ENCODE measurements at places on chromosomes 11 and 22.

DNA sequence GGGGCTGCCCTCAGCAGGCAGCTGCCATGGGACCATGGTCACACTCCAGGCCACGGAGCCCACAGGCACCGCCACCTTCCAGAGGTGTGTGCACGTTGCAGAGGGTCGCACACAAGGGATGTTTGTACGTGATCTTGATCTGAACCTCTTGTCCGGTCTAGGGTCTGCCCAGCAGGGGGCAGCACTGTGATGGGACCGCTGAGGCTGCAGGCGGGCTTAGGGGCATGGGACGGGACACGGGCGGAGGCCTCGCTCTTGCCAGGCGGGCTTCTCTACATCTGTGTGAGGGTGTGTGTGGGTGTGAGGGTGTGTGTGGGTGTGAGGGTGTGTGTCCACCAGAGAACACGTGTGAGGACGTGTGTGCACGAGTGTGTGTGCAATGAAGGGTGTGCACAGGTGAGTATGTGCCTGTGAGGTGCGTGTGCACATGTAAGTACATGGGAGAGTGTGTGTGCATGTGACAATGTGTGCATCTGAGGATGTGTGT lies 52.4 kb downstream of the CACNA1I start:
- DNase-seq, result peak; percentile 66

GRCh38 chr11:70603114-70603755 lies 204.9 kb downstream of the CTTN start:
- DNase-seq, result no peak

DNA sequence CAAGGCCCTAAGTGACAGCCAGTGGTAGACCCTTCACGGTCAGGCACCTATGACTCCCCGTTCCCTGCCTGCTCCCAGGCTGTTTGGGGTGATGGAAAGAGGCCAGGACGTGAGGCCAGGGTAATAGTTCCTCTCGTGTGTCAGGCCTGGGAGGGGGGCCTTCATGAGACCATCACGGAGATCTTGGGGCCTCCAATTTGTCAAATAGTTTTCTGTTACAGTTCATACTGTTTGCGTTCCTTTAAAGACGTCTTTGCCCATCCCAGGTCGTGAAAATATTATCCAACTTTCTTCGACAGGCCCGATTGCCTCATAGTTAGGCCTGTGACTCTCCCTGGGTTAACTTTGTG lies 62.2 kb upstream of the KCNQ1OT1 start:
- no peak for DNase-seq

GRCh38 chr11:20056950-20057943 lies 103.0 kb downstream of the DBX1 start:
- DNase-seq, result no peak

DNA sequence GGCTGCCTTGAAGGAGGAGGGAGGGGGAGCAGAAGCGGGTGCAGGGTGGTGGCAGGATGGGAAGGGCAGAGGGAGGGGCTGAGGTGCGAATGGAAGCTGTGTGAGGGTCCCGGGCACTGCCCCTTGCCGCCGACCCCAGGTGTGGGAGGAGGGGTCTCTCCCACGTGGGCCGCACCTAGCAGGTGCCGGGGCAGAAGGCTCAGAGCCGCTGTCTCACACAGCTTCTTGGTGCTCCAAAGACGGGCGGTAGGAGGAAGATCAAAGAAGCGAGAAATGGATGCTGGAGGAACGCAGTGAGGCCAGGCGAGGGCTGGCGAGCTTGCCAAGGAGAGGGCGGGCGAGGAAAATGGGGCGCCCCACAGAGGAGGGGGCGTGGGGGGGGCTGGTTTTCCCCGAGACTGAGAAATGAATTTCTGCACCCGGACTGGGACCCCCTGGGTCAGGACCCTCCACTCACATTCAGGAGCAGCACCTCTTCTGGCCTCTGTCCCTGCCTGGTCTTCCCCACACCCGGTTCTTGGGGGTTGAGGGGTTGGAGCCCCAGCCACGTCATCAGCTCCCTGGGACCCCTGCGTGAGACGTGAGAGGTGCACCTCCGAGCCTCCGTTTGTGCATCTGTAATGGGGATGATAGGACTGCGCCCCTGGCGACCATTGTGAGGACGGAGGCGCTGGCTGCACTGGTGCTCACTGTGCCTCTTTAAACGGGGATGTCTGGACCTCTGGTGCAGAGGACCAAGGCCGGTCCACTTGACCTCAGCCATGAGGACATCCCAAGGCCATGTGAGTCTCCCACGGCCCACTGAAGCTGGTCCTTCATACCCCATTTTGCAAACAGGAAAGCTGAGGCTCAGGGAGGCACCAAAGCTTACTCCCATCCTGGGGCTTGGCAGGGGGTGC lies 16.8 kb downstream of the LSP1 start:
- no peak for DNase-seq

GRCh38 chr11:115585361-115586024 lies 81.3 kb upstream of the CADM1 start:
- no peak for DNase-seq

- DNase-seq, result no peak
These were observed 58.4 kb downstream of the NTM start for GRCh38 chr11:131428853-131429252.

GRCh38 chr22:39293766-39294368 lies 25.6 kb downstream of the RPL3 start:
- no peak for DNase-seq

DNA sequence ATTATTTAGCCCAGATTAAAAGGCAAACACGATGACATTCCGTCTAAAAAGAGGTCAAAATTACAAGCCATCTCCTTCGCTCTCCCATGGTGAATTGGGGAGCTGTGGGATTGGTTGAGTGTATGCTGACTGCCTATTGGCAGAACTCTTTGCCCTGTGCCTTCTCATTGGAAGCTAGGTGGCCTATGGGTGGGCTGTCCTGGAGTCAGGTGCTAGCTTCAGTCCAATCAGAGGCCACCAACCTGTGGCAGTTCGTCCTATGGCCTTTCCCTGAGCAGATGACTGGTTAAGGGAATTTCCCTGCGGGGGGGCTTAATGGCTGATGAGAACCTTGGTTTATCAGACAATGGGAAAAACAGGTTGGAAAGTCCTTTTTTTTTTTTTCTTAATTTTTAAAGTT lies 3.2 kb upstream of the MTMR3 start:
- DNase-seq, result no peak

- no peak for DNase-seq
These were observed 44.2 kb downstream of the MRE11 start for GRCh38 chr11:94449437-94449836.

DNA sequence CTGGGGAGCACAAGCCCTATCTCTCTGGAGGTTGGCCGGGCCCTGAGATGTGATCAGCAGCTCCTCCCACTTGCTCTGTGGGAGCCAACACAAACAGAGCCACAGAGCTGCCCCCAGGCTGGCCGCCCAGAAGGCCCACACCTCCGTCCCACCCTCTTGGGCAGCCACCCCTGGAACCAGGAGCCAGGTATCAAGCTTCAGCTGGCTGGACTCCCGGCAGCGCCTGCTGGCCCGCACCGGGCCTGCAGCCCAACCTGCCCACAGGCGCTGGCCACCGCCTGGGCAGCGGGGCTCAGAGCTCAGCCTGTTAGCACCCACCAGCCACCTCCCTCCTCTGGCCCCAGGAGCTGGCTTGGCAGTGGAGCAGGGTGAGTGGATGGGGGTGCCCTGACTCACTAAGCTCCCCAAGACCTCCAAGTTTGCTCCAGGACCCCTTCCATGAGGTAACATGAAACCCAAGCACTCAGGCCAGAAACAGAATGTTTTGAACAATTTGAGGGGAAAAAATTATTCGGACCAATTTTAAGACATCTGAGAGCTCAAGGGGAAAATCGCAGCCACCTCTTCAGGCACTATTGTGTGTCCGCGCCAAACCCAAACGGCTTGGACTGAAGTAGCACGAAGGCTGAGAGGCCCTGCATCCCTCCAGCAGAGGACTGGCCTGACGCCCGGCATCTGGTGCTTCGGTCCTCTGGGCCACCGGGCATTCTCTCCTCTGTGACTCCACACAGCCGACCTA lies 450.8 kb downstream of the SOX6 start:
- no peak for DNase-seq

GRCh38 chr11:126929179-126930061 lies 71.2 kb downstream of the KIRREL3 start:
- no peak for DNase-seq

GRCh38 chr11:17747131-17747955 lies 12.8 kb downstream of the KCNC1 start:
- DNase-seq, result no peak

GRCh38 chr22:38452373-38453065 lies 2.5 kb downstream of the KCNJ4 start:
- peak; percentile 71 for DNase-seq

- no peak for DNase-seq
These were observed 1.1 kb upstream of the RAC2 start for GRCh38 chr22:37244922-37245722.

DNA sequence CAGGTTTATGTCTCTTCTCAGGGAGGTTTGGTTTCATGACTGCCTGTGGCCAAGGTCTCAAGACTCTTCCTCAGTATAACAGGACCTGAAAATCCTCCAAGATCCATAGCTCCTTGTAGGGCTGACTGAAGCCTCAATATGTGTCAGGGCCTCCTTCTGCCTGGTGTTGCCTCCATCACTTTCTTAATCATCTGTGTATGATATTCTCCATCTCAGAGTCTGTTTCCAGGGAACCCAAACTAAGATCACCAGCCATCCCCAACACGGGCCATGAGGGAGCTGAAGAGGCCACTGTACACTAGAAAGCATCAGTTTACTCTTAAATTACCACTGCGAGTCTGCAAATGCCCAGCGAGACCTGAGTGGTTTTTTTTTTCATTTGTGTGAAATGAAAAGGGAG lies 17.7 kb downstream of the GGTLC2 start:
- DNase-seq, result no peak

DNA sequence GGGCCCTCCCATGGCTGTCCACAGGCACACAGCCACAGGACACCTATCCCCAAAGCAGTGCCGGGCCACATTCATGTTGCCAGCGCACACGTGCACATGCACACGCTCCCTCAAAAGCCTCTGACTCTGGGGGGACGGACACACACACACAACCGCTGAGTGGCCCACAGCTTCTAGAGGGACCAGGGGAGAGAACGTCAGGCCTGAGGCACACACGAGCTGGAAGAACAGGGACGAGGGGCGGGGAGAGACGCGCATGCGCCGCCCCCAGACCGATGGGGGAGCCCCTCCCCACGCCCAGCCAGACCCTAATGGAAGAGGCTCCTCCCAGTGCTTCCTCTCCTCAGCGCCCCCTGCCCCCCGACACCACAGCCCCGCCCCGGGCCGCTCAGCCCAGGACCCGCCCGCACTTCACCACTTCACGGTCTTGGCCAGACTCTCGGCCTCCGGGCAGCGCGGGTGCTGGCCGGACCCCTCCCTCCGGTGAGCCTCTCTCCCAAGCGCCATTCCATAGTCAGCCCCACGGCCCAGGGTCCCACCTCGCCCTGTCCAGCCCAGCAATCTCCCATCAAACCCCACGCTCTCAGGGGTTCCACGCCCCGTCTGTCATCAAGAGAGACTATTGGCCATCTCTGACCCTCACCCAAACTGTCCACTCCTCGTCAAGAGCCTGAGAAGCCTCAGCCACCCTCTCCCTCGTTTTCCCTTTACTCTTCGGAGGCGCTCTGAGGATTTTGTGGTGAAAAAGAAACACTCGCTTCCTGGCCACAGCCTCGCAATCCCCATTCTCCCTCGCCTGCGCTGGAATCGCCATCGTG lies 11.7 kb downstream of the NRXN2 start:
- no peak for DNase-seq

DNA sequence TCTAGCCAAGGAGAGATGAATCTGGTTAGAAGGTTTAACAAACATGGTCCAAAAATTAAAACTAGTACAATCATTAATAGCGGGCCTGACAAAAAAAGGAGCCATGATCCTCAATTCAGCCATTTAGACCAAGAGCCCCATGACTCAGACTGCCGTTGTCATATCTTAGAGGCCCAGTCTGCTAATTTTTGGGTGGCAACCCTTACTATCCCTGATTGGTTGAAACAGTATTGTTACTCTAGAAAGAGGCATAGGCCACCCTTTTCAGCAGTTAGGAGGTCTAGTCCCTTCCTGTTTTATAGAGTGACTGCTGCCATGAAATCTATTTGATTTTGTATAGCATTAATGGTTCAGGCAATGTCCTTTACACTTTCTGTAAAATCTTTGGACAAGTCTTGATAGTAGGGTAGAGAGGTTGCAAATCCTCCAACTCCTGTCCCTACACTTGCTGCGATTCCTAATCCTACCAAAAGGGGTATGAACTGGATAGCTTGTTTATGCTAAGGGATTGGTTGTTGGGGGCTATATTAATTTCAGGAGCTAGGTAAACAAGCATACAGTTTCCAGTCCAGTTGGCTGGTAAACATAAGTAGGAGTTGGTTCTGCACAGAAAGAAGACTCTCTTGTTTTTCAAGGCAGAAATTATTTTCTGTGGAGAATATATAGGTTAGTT lies 1056.3 kb upstream of the CNTN5 start:
- DNase-seq, result no peak

GRCh38 chr11:9615031-9615451 lies 41.6 kb downstream of the WEE1 start:
- no peak for DNase-seq

DNA sequence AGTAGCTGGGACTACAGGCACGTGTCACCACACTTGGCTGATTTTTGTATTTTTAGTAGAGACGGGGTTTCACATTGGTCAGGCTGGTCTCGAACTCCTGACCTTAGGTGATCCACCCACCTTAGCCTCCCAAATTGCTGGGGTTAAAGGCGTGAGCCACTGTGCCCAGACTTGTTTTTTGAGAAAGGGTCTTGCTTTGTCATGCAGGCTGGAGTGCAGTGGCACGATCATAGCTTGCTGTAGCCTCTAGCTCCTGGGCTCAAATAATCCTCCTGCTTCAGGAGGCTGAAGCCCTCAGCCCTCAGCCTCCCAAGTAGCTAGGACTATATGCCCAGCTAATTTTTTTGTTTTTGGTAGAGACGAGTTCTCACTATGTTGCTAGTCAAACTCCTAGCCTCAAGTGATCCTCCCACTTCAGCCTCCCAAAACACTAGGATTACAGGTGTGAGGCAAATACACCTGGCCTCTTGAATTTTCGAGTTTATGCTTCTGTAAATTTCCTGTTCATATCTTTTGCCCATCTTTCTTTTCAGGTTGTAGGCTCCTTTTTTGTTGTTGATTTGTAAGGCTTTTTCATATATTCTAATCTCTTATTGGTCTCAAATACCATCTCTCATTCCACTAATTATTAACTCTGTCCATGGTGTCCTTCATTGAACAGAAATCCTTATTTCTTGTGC lies 3.4 kb upstream of the RBM4B start:
- no peak for DNase-seq

DNA sequence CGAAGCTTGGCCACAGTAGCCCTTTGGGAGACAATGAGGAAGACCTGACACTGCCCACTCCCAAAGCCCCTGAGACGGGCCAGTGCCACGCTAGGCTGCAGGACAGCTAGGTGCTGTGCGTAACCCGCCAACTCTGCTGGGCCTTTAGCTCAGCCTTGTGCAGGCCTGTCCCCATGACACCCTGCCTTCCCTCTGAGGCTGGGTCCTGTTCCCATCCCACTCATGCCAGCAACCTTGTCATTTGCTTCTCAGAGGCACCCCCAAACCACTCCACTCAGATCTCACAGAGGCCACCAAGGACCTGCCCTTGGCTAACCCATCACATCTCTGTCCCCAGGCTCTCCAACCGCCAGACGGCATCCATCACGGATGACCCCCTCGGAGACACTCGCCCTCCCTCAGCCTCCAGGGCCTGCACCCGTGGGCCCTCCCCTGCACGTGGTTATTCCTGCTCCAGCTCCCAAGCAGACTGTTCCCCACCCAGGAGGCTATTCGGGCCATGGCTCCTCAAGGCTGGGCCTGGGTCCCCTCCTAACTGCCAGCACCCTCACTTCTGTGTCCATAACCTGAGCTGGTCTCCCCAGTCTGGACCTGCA lies 11.1 kb downstream of the CELSR1 start:
- no peak for DNase-seq

GRCh38 chr11:67652965-67653845 lies 2.7 kb upstream of the ACY3 start:
- DNase-seq, result no peak

All from heart right ventricle (tissue), 16 donors.